ENCODE measurements at places on chromosomes 6 and 20.

- DNase-seq, result no peak
Measured at GRCh38 chr6:134826889-134827737, 122.8 kb downstream of the ALDH8A1 start.

GRCh38 chr6:139146317-139146726, 11.4 kb downstream of the HECA start:
- no peak for DNase-seq

DNA sequence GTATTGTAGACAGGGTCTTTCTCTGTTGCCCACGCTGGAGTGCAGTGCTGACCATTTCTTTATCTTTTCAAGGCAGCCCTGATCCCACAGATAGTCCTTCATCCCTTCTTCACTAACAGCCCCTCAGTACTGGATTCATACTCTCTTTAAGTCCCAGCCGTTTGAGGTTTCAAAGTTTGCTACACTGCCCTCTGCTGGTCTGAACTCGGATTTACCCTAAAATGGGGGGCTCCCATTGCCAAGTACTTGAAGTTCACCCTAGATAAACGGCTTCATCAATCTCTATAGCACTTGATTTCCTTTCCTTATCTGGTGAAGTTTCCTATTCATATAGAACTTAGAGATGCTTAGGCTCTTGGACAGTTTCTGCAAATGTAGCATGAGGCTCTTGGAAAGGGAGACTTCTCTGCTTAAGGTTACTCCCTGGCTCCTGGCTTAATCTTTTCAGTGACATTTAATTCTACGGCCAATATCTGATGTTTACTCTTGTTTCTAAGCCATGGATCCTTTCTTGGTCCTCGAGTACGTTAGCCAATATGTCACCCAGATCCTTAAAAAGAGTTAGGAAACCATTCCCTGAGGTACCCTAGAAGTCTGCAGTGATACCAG, 21.4 kb upstream of the PREP start:
- DNase-seq, result peak; percentile 8

DNA sequence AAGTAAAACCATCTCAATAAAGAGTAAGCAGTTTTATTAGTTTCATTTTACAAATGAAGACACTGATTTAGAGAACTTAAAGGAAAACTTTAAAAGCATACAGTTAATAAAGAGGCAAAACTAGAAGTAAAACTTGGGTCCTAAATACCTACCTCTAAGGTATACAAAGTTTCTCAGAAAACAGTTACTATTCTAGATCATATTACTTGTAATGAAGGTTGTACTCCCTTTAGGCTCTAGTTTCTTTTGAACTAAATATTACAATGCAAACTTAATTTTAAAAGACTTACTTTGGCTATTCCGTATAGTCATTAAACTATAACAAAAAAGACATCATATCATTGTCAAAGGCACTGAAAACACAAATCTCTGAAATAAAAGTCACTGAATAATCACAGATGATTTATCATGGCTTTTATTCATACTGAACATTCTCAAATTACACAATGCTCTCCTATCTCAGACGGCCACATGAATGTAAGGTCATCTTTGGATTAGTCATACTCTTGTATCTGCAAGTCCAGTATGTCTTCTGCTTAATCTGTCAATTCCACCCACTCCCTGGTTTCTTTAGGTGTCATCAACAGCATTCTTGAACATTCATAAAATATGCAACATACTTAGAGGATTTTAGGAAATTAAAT, 361.6 kb upstream of the RUNX2 start:
- no peak for DNase-seq

DNA sequence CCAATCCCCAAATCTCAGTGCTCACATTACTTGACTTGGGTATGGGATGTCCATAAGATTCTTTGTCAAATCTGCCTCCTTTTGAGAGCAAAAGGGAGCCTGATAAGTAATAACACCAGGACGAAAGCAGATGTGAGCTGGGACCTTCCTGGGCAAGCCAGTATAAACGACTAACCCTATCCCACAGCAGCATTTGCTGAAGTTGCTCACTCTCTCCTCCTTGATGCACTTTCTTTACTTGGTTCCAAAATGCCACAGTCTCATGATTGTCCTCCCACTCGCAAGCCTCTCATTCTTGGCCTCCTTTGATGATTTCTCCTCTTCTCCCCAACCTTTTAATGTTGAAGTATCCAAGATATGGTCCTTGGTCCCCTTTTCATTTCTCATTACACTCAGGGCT, 44.7 kb upstream of the TAGAP start:
- DNase-seq, result no peak

DNA sequence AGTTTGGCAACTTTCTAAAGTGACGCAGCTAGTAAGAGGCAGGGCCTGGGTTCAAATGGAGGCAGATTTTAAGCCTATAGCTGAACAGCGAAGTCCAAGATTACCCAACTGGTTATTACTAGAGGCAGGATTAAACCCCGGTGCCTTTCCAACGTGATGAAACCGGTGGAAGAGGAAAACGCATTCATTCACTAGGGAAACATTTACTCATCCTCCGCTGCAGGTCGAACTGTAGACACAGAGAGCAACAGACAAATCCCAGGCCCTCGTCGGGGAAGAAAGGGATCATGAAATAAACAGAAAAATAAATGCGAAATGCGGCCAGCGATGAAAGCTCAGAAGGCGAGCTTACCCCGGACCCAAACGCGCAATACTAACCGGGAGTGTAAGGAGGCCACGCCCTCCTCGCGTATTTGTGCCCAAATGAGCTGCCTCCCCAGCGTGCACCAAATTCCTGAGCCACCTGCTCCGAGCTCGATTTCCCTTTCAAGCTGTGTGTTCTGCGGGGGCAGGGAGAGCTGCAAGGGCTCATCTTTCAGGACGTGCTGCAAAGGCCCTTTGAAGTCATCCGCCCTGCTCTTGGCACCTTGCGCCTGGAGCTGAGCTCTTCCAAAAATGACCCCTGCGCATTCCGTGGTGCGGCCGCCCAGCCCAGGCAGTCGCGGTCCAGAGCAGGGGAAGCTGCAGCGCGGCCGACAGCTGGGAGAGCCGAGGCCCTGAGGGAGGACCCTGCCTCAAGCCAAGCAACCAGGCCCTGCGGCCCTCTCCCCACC, 46.9 kb downstream of the PDYN start:
- DNase-seq, result no peak

DNA sequence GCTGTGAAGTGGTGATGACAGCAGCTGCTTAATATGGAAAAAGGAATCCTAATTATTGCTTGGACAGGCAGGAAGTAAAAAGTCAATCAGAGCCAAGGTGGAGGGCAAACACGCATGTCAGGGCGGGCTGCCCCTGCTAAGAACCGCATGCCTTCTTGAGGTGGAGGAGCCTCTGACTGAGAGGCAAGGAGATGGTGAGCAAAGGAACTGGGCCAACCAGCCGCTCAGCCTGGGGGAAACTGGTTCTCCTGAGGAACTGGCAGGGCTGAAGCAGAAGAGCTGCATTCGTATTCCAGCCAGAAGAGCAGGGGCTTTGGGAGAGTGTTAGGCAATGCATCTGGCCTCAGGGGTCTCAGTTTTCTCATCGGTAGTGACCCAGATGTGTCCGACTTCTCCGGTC, 13.1 kb upstream of the MLN start:
- DNase-seq, result no peak

DNA sequence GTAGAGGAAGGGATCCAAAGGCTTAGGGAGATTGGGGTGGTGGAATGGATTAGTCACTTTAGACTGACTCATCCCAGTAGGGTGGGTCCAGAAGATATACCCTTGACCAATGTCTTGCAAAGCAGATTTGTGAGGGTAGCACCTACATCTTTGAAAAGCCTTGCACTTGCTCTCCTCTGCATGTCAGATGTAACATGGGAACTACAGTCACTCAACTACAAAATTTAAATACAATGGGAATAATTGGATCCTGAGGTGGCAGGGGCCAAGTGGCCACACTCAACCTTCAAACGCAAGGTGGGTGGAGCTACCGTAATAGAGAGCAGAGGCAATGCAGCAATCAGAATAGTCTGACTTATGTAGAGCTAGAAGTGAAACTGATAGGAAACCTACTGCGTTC, 71.2 kb downstream of the ME1 start:
- no peak for DNase-seq

DNA sequence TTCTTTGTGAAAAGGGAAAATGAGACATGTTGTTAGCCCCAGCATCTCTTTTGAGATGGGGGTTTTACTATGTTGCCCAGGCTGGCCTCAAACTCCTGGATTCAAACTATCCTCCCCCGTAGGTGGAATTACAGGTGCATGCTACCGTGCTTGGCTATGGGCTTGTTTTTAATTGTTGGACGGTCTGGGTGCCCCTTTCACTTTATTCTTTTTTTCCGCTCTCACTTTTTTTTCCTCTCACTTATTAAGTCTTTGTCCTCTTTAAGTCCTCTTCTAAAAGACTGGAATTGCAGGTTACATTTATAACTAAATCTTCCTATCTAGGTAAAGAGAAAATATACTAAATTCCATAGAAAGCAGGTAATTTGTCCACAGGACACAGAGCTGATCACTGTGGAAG, 18.8 kb upstream of the PRDM13 start:
- no peak for DNase-seq

- no peak for DNase-seq
Measured at GRCh38 chr6:12490904-12491571, 200.9 kb downstream of the EDN1 start.

GRCh38 chr6:145372671-145373151, 362.6 kb downstream of the EPM2A start:
- DNase-seq, result no peak

- peak; percentile 60 for DNase-seq
Measured at GRCh38 chr20:51456511-51457509, 85.7 kb downstream of the NFATC2 start.

DNA sequence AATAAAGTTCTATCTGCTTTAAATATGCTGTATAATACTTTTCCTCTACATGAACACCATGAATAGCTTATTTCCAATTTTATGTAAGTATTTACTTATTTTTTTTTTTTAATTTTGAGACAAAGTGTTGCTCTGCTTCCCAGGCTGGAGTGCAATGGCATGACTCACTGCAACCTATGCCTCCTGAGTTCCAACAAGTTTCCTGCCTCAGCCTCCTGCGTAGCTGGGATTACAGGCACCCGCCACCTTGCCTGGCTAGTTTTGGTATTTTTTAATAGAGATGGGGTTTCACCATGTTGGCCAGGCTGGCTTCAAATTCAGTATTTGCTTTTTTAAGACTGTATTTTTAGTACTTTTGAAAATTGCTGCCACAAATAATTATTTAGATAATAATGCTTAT, 1365.9 kb downstream of the GRIK2 start:
- no peak for DNase-seq

- peak; percentile 77 for DNase-seq
Measured at GRCh38 chr6:43170417-43170930, 595 bp upstream of the SRF start.

- no peak for DNase-seq
Measured at GRCh38 chr6:136362421-136363356, 73.0 kb upstream of the BCLAF1 start.

DNA sequence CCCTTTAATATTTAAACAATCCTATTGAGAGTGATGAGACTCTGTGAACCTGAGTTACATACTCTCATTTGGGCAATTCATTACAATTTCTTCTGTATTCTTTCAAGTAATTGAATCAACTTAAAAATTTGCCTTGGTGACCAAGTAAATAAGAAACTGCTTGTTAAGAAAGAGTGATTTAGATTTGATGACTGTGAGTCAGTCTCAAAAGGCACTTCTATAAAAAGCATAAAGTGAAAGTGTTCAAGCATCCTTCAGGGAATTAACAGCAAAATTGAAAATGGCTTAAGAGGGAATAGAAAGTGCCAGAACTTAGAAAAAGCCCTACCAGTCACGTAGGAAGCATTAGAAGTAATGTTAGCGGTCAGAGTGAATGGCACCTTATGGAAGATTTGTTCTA, 654.7 kb downstream of the EPM2A start:
- DNase-seq, result no peak

GRCh38 chr6:92559611-92560010, 859.7 kb downstream of the EPHA7 start:
- DNase-seq, result no peak

GRCh38 chr6:23213651-23214050, 644.3 kb downstream of the HDGFL1 start:
- DNase-seq, result no peak

DNA sequence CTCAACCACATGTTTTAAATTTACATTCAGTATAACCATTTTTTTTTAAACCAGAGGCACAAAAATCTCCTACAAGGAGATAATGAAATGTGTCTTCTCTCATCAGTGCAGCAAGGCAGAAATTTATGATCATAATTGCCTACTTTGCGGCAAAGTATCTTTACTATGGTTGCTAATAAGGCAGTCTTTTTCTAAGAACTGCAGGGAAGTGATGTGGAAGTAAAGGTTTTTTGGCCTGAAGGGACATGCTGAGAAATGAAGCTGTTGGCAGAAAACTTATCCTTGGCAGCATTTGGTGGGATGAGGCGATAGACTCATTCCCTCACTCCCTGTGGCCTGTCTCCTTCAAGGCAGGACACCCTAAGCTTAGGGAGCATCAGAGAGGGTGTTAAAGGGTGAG, 48.7 kb downstream of the SCGN start:
- no peak for DNase-seq

DNA sequence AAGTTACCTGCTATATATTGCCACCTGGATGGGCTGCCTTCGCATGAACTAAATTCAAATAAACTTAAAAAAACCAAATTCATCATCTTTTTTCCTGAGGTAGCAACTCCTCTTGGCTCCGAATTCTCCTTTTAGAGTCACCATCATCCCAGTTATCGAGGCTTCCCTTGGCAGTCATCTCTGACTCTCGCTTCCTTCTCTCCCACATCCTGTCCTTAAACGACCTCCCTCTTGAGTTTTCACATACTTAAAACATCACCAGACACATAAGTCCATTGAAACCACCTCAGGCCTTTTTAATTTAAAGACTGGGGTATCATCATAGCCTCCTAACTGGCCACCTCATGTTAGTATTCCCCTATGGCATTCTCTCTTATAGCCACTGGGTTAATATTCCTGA, 296.1 kb upstream of the FLRT3 start:
- no peak for DNase-seq
